ENCODE measurements at places on chromosomes 7 and 10.

DNA sequence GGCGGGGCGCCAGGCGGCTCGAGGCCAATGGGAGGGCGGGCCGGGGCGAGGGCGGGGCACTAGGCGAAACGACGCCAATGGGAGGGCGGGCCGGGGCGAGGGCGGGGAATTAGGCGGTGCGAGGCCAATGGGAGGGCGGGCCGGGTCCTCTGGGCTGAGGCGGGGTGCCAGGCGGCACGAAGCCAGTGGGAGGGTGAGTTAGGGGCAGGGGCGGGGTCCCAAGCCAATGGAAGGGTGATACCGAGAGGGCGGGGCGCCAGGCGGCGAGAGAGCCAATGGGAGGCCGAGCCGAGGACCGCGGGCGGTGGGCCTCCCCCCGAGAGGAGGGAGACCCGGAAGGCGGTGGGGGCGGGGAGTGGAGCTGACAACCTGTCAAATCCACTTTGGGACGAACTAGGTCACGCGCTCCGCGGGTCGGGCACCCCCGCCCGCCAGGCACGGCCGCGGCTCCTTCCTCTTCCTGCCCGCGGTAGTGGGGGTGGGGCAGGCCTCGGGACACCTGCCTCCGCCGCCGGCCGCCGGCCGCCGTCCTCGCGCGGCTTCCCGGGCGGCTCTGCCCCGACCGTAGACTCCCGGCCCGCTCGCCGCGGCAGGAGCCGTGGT, 28.0 kb upstream of the KMT2C start:
- peak; percentile 100 for DNase-seq

- no peak for DNase-seq
Measured at GRCh38 chr10:79255007-79255507, 92.2 kb upstream of the PPIF start.

DNA sequence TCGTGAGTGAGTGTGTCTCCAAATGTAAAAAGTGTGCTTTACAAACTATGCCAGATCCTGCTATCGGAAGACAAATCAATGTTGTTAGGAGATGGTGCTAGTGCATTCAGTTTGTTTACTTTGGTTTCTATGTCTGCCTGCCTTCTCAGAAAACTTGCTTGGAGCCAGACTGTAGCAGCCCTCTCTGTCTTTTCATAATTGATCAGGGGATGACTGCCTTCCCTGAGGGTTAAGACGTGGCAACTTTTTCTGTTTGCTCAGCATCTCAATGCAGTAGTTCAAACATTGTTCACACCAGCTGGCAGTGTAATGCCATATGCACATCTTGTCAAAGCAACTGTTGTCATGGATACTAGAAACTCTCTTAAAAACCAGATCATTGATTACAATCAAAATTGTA, 118.5 kb downstream of the FOXP2 start:
- DNase-seq, result peak; percentile 29

DNA sequence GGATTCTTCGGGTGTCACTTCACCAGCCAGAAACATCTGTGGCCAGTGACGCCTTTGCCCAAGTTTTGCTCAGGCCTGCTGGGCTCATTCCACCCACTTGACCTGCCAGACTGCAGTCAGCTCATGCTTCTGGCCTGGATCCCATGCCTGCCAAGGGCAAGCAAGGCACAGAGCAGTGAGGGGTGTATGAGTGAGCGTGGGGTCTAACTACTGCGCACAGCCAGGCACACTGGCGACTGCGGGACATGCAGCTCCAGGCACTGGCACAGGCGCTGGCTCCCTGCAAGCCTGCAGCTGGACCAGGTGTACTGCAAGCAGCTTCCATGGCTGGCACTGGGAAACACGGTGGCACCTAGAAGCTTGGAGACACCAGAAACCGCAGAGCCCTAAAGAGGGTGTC, 80.1 kb downstream of the MTERF1 start:
- DNase-seq, result no peak

DNA sequence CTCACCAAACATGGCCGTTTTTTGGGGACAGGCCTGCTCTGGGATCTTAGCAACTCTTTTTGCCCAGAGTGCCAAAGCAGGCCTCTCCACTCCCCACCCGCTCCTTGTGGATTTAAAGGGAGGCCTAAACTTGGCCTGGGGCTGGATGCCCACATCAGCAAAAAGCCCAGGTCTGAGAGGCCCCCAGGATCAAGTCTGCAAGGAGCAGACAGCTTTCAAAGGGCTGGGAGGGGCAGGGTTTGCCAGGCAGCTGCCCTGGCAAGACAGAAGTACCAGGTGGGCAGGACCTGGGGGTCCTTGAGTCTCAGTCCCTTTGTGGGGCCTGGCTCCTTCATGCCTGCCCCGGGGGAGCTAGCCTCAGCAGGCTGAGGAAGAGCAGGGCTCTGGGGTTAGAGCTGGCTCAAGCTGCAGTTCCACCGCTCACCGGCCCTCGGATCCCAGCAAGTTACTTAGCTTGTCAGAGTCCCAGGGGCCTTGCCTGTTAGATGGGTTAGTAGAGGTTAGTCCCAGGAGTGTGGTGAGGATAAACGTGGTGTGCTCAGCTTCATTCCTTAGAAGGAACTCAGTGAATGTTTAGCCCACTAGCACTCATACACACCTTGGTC, 56.2 kb downstream of the ARHGAP22 start:
- no peak for DNase-seq

DNA sequence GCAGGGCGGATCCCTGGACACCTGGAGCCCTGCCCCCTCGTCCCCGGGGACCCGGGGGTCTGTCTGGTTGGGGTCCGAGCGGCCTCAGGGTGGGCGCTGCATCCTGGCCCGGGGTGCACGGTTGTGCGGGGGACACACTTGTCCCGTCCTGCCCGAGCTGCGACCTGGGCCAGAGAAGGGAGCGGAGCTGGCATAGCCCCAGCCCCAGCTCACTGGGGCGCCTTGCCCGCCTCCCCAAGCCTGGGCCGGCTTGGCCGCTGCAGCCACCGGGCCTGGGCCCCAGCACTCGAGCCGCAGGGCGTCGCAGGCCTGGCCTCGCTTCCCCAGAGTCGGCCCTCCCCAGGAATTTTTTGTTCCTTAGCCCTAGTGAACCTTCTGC, 54.5 kb downstream of the GLRX3 start:
- no peak for DNase-seq

DNA sequence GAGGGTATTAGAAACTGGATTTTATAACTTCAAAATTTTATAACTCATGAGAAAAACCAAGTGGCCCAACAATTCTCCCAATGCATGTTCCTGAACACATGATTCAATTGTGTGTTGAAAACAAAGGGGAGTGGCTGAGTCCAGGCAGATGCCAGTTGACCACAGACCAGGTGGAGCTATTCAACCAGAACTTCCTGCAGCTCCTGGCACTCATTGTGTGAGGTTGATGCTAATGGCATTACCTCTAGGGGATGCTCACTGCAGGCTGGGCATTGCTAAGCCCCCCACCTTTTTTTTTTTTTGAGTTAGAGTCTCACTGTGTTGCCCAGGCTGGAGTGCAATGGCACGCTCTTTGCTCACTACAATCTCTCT, 20.3 kb downstream of the MYOF start:
- no peak for DNase-seq

DNA sequence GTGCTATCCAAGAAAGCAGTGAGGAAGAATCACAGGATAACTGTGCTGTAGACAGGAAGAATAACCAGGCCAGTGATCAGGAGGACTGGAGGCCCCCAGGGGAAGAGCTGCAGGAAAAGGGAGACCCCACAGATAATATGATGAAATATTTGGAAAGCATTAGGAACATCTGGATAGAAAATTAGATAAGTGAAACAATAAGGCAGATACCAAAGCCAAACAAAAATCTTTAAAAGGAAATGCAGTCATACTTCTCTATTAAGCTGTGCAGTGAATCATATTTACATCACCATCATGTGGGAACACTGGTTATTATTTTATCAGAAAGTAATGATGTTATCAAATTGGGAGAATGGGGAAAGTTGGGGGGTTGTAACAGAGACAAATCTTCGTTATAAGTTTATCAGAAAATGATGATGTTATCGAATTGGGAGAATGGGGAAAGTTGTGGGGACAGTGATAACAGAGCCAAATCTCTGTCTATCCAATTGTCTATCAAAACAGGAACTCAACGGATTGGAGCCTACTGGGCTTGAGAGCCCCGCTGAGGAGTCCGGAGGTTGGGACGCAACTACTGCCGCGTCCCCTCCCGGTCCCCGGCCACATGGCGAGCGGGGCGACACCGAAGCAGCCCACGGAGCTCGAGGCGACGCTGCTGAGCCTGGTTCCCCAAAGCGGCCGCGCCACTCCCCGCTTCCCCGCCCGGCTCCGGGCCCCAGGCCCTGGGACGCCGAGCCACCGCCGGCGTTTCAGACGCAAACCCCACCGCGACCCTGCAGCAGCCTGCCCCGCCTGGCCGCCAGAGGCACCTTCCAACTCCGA, 14.0 kb upstream of the RALA start:
- no peak for DNase-seq

GRCh38 chr10:22631646-22632278, 82.6 kb downstream of the PIP4K2A start:
- no peak for DNase-seq

DNA sequence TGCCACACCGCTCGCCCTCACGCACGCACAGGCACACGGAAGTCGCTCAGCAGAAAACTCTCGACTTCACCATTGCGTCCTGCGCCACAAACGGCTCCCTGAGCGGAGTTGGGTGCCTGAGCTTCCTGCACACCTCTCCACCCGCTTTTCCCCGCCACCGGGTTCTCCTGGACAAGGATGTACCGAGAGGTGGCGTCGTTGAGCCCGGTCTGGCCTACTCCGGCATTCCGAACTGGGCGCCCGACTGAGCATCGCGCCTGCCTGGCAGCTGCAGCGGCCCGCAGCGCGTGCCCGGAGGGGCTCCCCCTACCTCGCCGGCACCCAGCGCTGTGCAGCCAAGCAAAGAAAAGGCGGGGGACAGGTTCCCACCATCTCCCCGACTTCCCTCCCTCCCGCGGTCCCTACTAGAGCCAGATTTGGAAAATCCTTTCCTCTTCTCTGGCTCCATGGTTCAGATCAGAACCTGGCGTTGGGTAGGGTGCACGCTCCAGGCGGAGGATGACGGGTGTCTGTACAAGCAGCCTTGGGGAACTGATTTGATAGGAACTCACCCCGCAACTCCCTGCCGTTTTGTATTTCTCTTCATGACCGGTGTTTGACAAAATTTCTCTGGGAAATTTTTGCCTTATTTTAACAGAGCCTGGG, 1.7 kb downstream of the SORCS3 start:
- peak; percentile 29 for DNase-seq

DNA sequence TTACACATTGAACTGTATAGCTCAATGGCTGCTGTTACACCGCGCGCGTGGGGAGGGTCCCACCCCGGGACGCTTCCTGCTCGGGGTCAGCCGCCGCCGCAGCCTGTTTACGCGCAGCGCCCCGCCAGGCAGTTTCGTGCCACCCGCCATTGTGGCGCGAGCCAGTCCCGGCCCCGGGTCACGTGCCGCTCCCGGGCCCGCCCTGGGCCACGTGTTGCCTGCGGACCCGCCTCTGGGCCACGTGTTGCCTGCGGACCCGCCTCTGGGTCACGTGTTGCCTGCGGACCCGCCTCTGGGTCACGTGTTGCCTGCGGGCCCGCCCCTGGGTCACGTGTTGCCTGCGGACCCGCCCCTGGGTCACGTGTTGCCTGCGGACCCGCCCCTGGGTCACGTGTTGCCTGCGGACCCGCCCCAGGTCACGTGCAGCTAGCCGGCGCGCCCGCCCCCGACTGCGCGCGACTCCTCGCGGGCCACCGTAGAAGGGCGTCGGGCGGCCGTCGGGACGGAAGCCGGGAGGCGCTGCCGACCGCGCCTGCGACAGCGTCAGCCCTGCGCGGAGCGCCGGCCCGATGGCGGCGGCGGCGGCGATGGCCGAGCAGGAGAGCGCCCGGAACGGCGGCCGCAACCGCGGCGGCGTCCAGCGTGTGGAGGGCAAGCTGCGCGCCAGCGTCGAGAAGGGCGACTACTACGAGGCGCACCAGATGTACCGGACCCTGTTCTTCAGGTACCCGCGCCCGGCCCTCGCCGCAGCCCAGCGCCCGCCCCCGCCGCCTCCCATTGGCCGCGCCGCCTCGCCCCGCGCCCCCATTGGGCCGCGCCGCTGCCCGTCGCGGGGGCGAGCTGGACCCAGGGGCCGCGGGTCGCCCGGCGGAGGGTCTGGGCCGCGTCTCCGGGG, at the start of gene GET4:
GET4 (plus strand) TSS at position 478 of the 895 bp plus-strand sequence; CDS start at position 570, 92 bp downstream.
- peak; percentile 93 for DNase-seq

DNA sequence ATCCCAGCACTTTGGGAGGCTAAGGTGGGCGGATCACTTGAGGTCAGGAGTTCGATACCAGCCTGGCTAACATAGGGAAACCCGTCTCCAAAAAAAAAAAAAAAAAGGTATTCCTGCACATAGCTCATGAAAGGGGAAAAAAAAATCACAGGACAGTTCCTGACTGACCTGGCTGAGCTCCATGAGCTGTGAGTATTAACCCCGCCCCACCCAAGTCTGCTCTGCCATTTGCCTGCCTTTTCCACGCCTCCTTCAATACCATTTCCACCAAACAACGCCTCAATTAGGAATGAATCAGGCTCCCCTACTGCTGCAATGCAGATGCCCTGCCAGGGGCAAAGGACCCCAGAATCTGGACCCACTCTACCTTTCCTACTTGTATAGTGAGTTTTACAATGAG, 55.0 kb downstream of the PDIA4 start:
- no peak for DNase-seq

DNA sequence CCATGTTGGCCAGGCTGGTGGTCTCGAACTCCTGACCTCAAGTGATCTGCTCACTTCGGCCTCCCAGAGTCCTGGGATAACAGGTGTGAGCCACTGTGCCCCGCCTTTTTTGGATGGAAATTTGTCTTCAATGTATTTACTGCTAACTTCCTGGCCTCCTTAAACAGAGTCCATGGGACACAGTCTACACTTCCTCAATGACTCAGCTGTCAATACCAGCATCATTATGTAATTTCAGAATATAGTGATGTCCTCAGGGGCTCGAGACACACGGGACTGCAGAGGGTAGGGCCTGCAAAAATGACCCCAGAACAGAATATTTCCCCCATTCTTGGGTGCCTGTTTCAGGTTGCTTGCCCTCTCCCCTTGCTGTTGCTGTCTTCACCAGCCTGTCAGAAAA, 31.1 kb downstream of the CAMK2G start:
- DNase-seq, result no peak

DNA sequence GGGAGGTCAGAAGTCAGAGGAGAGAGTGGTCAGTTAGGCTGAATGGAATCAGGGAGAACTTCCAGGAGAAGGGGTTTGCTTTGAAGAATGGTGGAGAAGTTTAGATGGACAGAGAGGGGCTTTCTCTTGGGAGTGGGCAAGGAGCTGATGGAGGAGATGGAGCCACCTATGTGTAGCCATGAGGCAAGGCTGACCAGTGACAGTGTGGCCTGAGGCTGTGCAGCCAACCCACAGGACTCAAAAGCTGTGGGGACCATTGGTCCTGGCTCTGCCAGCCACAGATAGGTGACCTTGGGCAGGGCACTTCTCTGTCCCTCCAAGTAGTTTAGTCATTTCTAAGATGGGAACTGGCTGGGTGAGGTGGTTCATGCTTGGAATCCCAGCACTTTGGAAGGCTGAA, 18.7 kb downstream of the NEURL1 start:
- no peak for DNase-seq

DNA sequence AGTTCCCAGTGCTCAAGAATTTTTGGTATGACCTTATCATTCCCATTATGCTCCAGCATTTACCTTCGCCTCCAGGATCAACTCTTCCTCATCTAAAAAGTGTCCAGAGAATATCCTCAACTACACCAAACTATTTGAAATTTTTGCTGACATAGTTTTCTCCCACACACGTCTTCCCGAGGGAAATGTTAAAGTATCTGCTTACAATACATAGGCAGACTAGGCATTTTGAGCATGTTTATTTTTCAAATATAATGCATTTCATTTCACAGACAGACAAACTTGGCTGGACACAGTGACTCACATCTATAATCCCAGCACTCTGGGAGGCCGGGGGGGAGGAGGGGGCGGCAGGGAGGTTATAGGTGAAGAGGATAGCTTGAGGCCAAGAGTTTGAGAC, 177.1 kb upstream of the TRIM24 start:
- DNase-seq, result no peak

Data from COR-L47 (cell line).